ENCODE measurements at places on chromosomes 7 and 10. TPM values are rescaled to one million over a fixed set of nuclear protein-coding genes. Genes with fewer than 3 reads are reported as not detected.
A peak's percentile ranks its signal among the peaks of the same experiment; 100 is the strongest.

DNA sequence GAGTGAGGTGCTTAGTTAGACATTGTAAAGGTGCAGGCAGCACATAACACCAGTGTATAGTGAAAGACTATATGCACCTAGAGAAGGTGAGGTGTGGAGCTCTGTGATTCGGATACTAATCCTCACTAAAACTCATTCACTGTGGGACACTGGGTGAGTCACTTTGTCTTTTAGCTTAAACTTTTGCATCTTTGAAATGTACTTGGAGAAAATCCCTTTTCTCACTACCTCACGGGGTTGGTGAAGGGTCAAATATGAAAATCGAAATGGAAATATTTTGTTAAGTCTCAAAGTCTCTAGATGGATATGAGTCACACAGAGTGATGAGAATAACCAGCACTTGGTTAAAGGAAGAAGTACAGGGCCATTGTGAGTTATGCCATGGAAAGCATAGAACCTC, 38.0 kb downstream of the MDFIC start:
- H3K4me3 ChIP-seq: no peak overlapping the region
- H3K27me3 ChIP-seq: no peaks in the 10 kb centered on the region
- no peak overlapping the region for H3K27ac ChIP-seq

The LIPJ gene
- polyA plus RNA-seq: 0.11 TPM

The FAM25G gene
- polyA plus RNA-seq: not detected

GRCh38 chr7:69418869-69419670, 179.2 kb upstream of the AUTS2 start:
- no peaks in the 10 kb centered on the region for H3K27me3 ChIP-seq
- H3K4me1 ChIP-seq: no peaks in the 10 kb centered on the region
- no peak overlapping the region for H3K27ac ChIP-seq
- no peak for DNase-seq
- H3K36me3 ChIP-seq: no peaks in the 10 kb centered on the region

- peaks cover 4% of the 10 kb centered on the region for H3K4me1 ChIP-seq
- no peaks in the 10 kb centered on the region for H3K36me3 ChIP-seq
- H3K27me3 ChIP-seq: no peaks in the 10 kb centered on the region
- H3K4me3 ChIP-seq: peak overlapping the region; percentile 95
Observed at GRCh38 chr7:87474533-87475358, 734 bp downstream of the ABCB4 start.

GRCh38 chr7:5289355-5289754, 6.6 kb downstream of the SLC29A4 start:
- no peak overlapping the region for H3K27ac ChIP-seq
- H3K36me3 ChIP-seq: no peaks in the 10 kb centered on the region
- no peaks in the 10 kb centered on the region for H3K27me3 ChIP-seq
- DNase-seq: no peak
- H3K4me1 ChIP-seq: peaks cover 5% of the 10 kb centered on the region

DNA sequence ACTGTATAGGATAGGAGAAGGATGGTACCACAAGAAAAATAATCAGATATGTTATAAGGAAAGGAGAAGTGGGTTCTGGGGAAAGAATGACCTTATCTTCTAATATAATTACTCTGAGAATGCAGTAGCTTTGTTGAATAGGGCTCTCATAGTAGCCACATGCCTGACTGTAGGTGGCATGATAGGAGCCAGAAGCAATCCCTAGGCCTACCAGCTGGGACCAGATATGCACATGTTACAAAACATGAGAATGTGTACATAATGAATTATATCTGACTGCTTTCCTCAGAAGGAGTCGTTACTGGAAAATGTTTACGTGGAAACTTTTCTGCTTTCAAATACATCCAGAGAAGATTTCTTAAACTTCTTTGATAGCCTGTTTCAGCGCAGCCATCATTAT, 53.2 kb upstream of the FAM3C start:
- DNase-seq: no peak
- H3K27ac ChIP-seq: no peak overlapping the region
- no peaks in the 10 kb centered on the region for H3K4me1 ChIP-seq
- H3K27me3 ChIP-seq: no peaks in the 10 kb centered on the region
- no peak overlapping the region for H3K4me3 ChIP-seq

DNA sequence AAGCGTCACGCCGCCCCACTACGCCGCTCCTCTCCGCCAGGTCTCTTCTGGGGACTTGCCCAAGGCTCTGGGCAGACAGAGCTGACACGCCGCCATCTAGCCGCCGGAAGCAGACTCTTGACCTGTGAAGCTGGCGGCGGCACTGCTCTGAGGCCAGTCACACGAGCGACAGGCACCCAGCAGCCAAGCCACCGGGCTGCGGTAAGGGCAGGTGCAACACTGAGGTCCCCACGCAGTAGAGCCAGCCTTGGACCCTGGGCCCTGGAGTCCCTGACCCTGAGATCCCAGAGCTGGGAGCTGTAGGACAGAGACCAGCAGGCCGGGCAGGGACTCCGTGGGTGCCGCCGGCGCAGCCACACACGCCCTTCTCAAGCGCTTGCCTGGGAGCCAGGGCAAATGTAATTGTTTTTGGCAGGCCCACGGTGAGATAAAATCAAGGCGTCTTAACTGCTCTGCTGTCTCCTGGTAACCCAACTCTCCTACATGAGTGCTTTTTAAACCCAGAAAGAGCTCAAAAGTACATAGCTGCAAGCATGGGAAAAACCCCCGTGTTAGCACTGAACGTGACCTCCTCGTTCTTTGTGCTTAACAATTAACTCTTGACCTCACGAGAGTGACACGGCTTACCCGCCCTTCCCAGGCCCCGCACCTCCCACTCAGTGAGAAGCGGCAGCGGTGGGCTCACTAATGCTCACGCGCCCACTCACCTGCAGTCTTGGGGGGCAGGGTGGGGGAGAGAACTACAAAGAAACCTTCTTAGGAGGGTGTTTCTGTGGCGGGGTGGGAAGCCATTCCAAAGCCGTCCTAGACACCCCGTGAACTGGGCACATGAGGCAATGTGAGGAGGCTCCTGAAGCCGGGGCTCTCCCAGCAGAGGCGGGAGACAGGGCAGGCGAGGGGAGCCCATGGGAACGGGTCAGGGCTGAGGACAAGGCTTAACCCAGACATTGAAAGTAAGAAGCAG, 8.5 kb downstream of the GPER1 start:
- peak overlapping the region; percentile 6 for H3K4me3 ChIP-seq
- DNase-seq: no peak
- H3K27ac ChIP-seq: peak overlapping the region; percentile 47
- peaks cover 14% of the 10 kb centered on the region for H3K4me1 ChIP-seq
- H3K36me3 ChIP-seq: peaks cover 3% of the 10 kb centered on the region
- H3K27me3 ChIP-seq: no peaks in the 10 kb centered on the region

The ASB10 gene
- not detected for polyA plus RNA-seq

GRCh38 chr7:158816995-158817394, 12.3 kb downstream of the ESYT2 start:
- no peak overlapping the region for H3K4me3 ChIP-seq
- H3K36me3 ChIP-seq: no peaks in the 10 kb centered on the region
- H3K27ac ChIP-seq: no peak overlapping the region
- H3K27me3 ChIP-seq: no peaks in the 10 kb centered on the region

DNA sequence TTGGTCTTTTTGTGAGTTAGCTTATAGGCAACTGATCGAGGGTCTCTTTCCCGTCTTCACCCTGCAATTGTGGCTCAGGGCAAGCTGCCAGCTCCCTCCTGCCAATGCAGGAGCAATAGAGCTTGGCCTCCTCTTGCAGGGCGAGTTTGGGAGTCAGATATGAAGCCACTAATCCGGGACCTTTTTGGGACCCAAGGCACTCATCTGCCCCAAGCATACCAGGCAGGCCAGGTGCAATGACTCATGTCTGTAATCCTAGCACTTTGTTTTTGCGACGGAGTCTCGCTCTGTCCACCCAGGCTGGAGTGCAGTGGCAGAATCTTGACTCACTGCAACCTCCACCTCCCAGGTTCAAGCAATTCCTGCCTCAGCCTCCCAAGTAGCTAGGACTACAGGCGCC, 21.1 kb downstream of the LIMK1 start:
- no peaks in the 10 kb centered on the region for H3K4me1 ChIP-seq
- H3K36me3 ChIP-seq: peaks cover 3% of the 10 kb centered on the region
- no peak for DNase-seq
- no peak overlapping the region for H3K4me3 ChIP-seq

GRCh38 chr7:87797798-87798403, 78.3 kb downstream of the SLC25A40 start:
- no peak overlapping the region for H3K27ac ChIP-seq
- no peaks in the 10 kb centered on the region for H3K4me1 ChIP-seq
- H3K4me3 ChIP-seq: no peak overlapping the region
- DNase-seq: no peak
- H3K27me3 ChIP-seq: no peaks in the 10 kb centered on the region

DNA sequence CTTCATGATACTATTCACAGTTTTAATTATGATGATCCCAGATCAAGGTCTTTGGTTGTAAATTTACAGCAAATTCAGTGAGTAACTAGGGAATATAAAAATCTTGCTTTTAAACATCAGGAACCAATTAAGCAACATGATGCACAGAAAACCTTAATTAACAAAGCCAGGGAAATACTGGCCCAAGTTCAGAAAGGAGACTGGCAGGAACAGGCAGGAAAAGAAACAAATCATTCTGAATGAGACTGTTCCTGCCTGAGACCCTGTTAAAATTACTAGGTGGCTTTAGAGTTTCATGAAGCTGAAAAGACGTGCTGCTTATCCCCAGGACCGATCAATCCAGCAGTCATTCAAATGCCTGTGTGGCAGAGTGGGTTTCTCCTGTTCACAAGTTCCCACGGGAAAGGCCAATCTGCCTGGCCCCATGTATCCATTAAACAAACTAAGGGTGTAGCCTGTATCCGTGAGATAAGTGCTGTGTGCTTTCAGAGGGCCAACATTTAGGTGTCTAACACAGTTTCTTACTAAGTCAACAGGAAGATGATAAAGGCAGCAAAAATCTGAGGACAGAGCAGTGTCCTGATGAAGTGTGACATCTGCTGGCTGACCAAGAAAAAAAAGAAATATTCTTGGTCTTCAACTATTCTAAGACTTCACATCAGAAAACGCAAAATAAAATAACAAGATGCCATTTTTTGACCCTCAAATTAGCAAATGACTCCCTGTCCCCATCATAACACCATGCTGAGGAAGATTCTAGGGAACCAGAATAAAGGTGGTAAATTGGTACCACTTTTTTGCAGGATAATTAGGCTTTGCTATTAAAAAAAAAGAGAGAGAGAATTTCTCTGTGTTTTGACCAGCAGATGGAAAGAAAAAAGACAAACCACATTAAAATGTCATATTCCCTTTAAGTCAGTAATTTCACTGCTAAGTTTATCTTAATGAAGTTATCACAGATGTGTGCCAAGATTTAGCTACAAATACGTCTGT, 34.2 kb downstream of the PUS7 start:
- no peak for DNase-seq
- H3K27ac ChIP-seq: no peak overlapping the region
- H3K4me1 ChIP-seq: no peaks in the 10 kb centered on the region
- no peak overlapping the region for H3K4me3 ChIP-seq
- peaks cover 4% of the 10 kb centered on the region for H3K36me3 ChIP-seq

DNA sequence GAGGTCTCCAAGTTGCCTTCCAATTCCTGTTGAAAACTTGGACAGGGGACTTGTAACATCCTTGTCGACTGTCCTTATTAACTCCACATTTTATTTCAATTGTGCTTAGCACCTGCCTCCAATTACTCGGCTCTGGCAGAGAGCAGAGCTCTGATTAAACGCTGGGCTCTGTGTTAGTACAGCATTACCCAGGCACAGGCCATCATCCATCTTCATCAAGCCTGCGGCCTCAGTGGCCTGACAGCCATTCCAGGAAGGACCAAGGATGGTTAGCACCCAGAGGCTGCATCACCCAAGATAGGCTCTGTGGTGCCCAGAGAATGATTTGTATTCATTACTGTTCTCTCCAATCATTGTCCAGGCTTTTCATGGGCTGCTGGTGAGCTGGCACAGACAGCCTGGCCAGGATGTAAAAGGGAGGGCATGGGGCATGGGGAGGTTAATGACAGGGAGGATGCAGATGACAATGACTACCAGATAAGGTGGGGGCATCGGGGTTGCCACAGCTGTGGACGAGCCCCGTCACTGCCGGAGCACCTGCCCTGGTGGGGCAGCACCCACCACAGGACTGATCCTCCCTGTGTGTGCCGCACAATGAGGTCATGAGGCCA, 123.3 kb downstream of the PTPN20 start:
- H3K27ac ChIP-seq: no peak overlapping the region
- no peaks in the 10 kb centered on the region for H3K36me3 ChIP-seq
- H3K27me3 ChIP-seq: no peaks in the 10 kb centered on the region
- DNase-seq: no peak

DNA sequence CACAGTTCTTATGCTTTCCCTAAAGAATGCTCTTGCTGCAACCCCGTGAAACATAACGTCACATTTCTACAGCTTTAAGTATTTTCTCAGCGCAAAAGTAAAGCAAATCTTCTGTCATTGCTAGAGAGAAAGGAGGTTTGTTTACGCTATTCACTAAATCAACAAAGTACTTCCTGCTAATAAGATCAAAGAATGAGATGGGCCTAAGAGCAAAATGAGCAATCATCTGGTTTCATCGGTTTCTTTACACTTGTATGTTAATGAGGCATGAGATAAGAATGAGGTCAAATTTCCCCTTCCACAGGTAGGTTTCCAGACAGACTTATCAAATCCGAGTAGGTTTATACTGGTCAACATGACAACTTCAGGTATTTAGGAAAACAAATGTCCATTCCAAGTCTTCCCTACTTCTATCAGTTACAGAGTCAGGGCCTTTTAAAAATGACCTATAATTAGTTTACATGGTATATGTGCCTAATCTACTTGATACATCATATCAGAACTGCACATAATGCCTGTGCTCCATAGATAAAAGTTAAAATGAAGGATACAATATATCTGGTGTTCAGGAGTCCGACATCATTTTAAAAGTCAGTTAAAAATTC, 8.4 kb downstream of the USP6NL start:
- no peak overlapping the region for H3K4me3 ChIP-seq
- no peak for DNase-seq
- peak overlapping the region; percentile 21 for H3K27ac ChIP-seq
- no peaks in the 10 kb centered on the region for H3K27me3 ChIP-seq

GRCh38 chr7:100476101-100476780, 2.8 kb downstream of the TSC22D4 start:
- H3K4me1 ChIP-seq: peaks cover 21% of the 10 kb centered on the region
- DNase-seq: no peak
- peak overlapping the region; percentile 86 for H3K4me3 ChIP-seq
- H3K27ac ChIP-seq: no peak overlapping the region

GRCh38 chr10:52631648-52632047, 140.9 kb downstream of the MBL2 start:
- no peak for DNase-seq
- no peak overlapping the region for H3K4me3 ChIP-seq
- H3K27me3 ChIP-seq: no peaks in the 10 kb centered on the region
- H3K27ac ChIP-seq: no peak overlapping the region

The RBM20 gene
- polyA plus RNA-seq: not detected

GRCh38 chr7:110621289-110621688, 469.6 kb upstream of the LRRN3 start:
- H3K27me3 ChIP-seq: no peaks in the 10 kb centered on the region
- H3K4me3 ChIP-seq: no peak overlapping the region
- H3K27ac ChIP-seq: no peak overlapping the region

The NCOA4 gene
- 71.9 TPM for polyA plus RNA-seq

- no peaks in the 10 kb centered on the region for H3K27me3 ChIP-seq
- no peak for DNase-seq
- no peaks in the 10 kb centered on the region for H3K4me1 ChIP-seq
- H3K4me3 ChIP-seq: no peak overlapping the region
Observed at GRCh38 chr10:73552819-73553715, 38.1 kb downstream of the USP54 start.

The ADARB2 gene
- polyA plus RNA-seq: not detected

The NPY4R2 gene
- polyA plus RNA-seq: not detected

GRCh38 chr7:44394112-44394447, 68.7 kb upstream of the CAMK2B start:
- no peak overlapping the region for H3K4me3 ChIP-seq
- no peaks in the 10 kb centered on the region for H3K27me3 ChIP-seq
- H3K27ac ChIP-seq: no peak overlapping the region
- peaks cover 32% of the 10 kb centered on the region for H3K36me3 ChIP-seq
- DNase-seq: no peak
